ENCODE measurements at places on chromosomes 2 and 18.

GRCh38 chr2:131058214-131058843 lies 34.9 kb downstream of the FAM168B start:
- DNase-seq, result no peak

DNA sequence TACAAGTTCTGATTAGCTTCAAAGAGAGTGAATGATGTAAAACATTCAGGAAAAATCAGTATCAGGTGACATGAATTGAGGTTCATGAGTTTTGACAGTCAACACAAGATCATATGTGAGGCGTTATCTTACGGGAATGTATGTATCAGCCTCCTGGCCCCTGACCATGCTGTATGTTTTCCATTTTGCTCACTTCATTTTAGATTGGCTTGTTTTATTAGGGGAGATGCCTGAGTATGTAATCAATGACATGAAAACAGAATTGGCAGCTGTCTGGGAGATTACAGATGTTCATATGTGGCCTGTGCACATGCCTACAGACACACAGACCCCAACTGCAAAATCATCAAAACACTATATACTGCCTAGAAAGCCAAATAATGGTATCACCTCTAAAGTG lies 168.5 kb upstream of the RND3 start:
- DNase-seq, result no peak

GRCh38 chr2:186189816-186190215 lies 296.2 kb upstream of the ZC3H15 start:
- no peak for DNase-seq

DNA sequence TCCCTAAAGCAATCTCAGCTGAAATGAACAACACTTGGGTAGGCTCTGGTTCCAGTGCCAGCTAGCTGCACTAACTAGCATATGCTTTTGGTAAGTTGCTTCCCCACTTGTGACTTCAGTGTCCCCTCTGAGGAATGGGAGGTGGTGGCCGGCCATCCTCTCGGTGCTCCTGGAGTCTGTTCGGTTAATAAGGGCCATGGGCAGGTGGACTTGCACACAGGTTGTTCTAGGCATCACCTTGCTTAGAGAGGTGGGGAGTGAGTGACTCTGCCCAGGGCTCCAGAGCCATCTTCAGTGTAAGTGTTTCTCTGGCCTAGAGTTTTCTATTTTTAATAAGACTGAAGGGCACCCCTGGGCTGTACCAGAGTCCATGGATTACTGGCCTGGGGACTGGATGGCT lies 18.8 kb upstream of the TAF1B start:
- DNase-seq, result no peak

DNA sequence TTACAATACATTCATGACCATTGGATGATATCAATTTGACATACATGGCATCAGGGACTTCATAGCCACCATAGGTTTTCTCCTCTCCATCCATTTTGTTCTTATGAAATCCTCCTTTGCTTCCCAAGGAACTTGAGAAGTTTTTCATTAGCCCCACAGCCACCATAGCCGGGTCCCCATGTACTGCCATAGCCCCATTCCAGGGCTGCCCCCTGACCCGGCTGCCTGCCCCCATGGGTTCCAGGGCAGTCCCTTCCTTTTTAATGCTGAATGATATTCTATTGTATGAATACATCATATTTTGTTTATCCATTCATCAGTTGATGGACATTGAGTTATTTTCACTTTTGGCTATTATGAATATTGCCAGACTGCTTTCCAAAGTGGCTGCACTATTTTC lies 20.4 kb downstream of the ATP6V1B1 start:
- no peak for DNase-seq

DNA sequence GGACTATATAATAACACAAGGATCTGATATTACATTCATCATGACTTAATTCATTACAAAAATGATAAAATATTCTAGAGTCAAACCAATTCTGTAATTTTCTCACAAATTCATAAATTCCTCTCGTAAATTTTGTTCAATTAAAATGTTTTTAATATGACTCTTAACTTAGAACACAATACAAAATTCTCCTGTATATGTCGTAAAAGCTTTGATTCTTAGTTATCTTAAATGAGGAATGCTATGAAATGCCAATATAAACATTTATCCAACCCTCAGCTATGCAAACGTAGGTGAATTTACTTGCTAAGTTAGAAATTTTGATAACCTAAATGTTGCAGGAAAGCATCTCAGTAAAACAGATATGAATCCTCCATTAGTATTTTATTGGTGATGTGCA lies 28.9 kb downstream of the ARHGAP15 start:
- no peak for DNase-seq

GRCh38 chr2:152402780-152403759 lies 68.1 kb downstream of the FMNL2 start:
- DNase-seq, result no peak

DNA sequence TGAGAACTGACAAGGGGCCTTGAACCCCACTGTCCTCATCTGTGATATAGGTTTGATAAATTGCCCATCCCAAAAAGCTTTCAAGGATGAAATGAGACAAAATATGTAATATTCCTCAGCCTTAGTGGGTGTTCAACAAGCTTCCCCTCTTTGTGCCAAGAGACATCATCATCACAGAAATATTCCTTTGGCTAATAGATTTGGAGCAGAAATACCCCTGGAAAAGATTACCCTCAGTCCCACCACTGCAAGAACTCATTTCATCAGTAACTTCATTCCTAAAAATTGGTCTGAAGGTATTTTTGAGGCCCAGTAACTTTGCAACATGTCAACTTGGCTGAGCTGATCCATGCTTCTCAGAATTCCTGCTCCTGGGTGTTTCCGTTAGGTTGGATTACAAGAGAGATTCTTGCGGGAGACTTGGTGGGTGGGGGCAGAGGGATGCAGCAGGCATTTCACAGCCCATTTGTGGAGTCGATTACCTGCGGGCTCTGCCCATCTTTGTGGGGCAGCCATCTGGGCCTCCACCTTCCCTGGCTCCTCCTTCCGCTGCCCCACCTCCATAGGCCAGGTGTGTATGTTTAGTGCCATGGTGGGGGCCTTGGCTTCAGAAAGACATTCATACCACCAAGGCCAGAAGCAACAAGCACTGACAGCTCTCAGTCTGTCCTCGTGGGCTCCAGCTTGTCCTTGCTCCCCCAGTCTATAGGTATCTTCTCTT lies 263.9 kb downstream of the GLI2 start:
- DNase-seq, result no peak

GRCh38 chr2:217937446-217937845 lies 65.3 kb downstream of the TNS1 start:
- DNase-seq, result no peak

- DNase-seq, result no peak
Measured at GRCh38 chr2:199273042-199273511, 184.7 kb downstream of the SATB2 start.

- DNase-seq, result no peak
Measured at GRCh38 chr2:121650315-121650930, 1.2 kb upstream of the CLASP1 start.

DNA sequence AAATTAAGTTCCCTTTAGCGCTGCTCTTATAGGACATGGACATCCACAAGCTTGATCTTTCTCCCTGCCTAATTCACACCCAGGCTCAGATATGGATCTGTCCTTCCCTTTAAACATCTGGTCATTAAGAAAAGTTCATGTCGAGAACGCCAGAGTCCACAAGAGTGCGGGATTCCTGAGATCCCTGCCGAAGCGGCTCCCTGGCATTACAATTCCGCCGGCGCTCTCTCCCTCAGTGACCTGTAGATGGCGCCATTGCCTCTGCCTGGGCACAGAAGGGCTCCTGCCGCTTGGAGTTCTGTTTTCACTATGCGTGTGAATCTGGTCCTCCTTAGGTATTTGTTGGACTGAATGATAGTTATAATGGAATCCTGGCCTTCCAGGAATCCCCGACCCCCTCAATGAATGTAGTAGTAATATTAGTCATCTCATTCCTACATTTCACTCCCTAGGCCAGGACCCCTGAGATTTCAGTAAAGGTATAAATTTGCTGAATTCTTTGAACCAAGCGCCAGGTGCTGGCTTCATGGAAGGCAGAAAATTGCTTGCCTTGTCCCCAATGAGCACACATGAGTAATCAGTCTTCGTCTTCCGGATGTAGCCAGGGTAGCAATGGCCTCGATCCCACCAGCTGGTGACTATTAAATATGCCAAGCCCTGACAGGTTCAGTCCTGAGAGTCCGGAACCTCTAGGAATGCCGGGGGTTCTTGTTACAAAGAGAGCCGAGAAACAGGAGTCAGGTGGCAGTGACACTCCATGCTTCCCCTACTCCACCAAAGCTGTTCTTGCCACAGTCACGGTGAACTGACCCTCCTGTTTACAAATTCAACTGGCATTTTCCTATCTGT lies 26.4 kb upstream of the CD207 start:
- DNase-seq, result peak; percentile 67

DNA sequence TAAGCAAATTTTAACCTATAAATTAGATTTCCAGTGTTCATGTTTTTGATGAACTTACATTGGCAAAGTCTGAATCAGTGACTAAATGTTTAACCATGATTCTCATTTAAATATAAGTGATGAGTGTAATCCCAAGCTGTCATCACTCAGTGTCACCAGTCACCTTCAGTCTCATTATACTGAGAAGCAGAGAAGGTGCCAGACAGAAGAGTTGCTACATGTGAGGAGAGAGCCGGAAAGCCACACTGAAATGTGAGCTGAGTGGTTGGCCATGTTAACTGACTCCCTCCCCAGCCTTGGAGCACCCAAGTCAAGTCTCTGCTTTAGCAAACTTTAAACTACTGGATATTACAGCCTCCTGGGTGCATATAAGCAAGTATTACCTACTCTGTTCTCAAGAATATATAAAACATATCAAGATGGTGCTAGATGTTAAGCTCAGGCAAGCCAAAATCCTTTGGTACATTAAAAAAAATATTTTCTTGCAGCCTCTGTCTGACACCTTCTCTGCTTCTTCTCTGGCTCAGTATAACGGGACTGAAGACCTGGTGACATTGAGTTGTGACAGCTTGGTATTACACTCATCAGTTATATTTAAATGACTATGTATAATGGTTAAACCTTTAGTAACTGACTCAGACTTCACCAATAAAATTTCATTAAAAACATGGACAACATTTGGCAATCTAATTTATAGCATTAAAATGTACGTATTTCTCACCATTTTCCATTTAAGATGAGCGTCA lies 75.8 kb upstream of the MAP3K20 start:
- DNase-seq, result no peak

GRCh38 chr2:240136671-240137292 lies 677 bp upstream of the COPS9 start:
- DNase-seq, result peak; percentile 14

GRCh38 chr2:1704631-1705556 lies 39.4 kb downstream of the PXDN start:
- no peak for DNase-seq

DNA sequence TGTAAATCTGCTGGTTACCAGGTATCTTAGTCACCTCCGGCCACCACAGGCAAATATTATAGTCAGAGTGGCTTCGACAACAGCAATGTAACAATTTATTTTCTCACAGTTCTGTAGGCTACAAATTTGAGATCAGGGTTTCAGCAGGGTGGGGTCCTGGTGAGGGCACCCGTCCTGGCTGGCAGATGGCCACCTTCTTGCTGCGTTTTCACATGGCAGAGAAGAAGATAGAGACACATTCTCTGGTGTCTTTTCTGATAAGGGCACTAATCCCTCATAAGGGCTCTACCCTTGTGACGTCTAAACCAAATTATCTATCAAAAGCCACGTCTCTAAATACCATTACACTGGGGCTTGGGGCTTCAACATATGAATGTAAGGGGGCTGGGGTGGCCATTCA lies 843.2 kb upstream of the FANCL start:
- DNase-seq, result no peak

DNA sequence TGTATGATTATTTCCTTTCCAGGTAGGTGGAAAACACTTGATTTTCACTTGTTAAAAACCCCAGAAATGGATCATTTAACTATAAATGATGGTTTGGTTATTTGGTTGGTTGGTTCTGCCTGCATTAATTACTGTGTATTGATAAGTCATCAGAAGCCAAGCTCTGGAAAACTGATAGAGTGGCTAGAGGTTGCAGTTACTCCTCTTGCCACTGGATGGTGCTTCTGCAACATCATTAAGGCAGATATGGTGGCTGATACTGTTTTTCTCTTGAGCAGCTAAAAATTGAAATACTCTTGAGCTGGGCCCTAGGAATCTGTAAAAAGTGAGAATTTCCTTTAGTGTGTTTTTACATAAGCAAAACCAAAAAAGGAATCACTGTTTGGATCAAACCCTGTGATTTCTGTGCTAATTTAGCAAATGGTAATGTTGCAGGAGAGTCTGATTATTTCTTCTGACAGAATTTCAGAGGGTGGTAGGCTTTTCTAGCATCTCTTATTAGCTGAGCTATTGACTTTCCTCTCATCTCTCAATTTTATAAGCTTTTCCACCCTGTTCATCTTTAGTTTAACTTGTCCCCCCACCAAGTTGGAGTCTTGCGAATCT lies 54.3 kb downstream of the RAB10 start:
- DNase-seq, result no peak

DNA sequence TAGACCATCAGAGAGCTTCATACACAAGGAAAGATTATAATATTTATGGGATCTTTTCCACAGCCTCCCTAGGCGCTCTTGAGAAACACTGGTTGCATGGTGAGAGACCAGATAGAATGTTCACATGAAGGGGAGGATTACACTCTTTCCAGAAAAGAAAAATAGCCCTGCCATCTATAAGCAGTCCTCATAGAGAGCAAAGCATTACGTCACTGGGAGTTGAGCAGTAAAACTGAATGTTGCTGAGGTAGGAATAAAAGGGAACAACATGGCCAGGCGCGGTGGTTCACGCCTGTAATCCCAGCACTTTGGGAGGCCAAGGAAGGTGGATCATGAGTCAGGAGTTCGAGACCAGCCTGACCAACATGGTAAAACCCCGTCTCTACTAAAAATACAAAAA lies 1934.3 kb downstream of the SUCLG1 start:
- no peak for DNase-seq

DNA sequence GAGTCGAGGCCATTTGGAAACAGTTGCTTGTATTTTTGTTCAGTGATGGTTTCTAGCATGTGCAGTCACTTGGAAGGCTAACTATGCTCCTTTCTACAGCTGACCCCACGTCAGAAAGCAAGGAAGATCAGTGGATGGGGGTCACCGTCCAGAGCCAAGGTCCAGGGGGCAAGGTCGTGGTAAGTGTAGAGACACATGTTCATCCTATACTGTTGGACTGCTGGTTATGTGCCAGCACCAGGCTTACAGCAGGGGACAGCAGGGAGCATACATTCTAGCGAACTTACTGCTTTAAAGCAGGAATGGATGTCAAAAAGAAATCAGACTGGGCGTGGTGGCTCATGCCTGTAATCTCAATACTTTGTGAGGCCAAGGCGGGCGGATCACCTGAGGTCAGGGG lies 40.0 kb downstream of the ITGA6 start:
- DNase-seq, result no peak
